ENCODE measurements at places on chromosomes 5 and 9.

DNA sequence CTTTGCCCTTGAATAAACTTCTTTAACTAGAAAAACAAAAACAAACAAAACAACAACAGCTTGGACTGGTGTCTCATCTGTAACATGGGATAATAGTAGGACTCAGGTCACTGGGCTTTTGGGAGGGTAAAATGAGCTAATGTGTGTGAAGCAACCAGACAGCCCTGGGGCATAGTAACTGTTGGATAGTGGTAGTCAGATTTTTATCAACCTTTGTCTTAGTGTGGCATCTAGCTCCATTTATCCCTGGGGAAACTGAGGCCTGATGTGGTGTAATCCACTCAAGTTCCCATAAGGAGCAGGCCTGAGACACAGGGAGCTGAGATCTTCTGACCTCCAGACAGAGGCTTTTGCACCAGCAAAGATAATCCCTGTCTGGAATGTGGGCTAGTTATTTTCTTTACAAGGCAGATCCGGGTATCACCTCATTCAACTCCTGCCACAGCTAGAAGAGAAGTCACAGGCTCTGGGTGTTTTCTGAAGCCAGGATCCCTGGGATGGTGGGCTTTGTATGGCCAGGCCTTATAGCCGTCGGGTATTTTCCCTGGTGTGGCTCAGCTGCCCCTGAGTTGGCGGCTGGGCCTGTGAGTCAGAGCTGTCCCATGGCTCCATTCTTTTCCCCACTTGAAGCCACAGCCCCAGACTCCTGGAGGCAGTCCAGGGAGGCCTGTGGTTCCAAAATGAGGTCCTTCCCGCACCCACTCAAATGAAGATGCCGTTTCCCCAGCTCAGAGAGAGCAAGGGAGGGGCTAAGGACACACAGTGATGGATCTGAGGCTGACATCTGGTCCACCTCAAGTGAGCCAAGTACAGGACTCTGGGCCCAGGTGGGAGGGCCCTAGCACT lies 26.1 kb upstream of the CSF1R start:
- no peak for DNase-seq

DNA sequence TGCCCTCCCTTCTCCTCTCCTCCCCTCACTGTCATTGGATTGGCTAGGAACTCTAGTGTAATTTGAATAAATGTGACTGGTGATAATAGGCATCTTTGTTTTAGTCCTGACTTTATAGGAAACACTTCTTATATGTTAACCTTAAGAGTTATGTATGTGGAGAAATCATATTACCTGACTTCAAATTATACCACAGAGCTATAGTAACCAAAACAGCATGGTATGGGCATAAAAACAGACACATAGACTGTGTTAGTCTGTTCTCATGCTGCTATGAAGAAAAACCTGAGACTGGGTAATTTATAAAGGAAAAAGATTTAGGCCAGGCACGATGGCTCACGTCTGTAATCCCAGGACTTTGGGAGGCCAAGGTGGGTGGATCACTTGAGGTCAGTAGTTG lies 9.4 kb downstream of the MRRF start:
- DNase-seq, result no peak

DNA sequence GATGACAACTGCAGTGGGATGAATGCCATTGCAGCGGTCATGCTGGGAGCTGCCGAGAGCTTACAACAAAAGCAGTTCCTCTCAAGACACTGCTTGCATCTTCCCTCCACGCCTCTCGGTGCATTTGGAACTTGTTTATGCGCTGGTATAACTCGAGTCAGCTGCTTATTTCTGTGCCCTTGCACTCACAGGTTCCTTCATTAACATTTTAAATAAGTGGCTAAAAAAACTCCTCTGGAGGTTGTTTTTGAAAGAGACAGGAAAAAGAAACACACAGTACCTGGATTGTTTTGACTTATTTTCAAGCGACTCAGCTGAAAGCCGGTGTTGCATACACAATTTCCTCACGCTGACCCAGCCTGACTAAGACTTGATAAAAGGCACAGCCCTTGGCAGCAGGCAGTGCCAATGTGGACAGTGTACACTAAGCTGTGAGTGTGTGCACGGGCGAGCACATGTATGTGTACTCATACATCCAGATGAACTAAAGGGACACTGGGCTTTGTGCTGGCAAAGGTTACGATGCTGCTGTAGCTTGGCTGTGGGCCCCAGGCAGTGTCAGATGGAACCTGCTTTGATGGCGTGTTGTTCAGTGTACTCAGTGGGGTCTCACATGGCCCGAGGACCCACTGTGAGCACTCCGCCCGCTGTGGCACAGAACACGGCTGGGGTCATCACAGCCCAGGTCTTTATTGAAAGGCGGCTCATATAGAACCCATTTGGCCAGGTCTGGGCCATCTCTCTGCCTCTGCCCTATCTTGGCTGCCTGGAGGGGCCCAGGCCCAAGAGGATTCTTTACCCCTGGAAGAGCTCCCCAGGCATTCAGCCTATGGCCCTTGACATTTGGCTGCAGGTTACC lies 92.3 kb downstream of the ANKRD33B start:
- DNase-seq, result no peak

DNA sequence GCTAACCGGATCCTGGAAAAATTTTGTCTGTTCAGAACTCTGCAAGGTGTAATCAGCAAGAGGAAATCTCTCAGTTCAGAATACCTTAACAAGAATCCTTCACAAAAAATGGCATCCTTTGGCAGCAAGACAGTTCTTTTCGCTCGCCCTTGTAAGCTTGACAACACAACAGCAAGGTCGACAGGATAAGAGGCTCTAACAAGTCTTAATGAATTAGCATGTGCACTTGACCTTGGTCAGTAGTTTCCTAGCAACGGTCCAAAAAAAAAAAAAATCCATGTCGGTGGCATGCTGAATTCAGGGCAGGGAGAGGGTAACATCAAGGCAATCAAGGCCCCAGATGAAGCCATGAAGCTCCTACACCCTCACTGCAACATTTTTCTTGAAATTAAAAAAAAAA lies 172.8 kb downstream of the APBA1 start:
- no peak for DNase-seq

DNA sequence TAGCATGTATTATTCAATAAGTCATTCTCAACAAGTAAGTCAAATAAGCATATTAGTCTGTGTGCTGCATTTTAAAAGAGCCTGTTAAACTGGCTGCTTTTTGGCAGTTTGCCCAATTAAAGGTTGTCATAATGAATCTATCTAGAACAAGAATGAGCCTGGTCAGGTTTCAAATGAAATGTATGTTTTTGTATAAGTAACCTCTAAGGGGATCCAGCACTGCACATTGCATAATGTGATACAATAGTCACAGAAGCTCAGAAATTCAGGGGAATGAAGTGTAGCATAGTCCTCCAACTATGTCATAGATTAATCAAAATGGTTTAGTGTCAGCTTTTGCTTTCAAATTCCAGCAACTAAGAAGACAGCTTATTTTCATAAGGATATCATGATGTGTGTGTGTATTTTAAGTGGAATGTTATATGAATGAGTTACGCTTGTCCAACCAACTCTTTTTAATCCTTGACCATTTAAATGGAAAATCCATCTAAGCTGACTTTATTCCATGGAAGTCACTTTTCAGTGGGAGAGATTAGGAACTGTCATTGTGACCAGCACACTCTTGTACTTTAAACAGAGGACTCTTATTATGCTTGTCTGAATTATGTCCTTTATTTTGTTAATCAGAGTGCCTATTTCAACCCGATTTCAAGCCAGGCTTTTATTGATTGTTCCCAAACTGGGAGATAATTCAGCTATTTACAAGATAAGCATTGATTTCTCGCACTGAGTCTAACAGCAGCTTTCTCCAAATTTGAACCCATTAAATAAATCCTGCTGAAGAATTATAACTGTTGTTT lies 283.9 kb upstream of the ADAMTSL1 start:
- DNase-seq, result no peak

GRCh38 chr5:133618141-133618540 lies 5.8 kb upstream of the FSTL4 start:
- DNase-seq, result no peak

- DNase-seq, result no peak
Measured at GRCh38 chr5:73367650-73368049, 80.9 kb downstream of the FOXD1 start.

DNA sequence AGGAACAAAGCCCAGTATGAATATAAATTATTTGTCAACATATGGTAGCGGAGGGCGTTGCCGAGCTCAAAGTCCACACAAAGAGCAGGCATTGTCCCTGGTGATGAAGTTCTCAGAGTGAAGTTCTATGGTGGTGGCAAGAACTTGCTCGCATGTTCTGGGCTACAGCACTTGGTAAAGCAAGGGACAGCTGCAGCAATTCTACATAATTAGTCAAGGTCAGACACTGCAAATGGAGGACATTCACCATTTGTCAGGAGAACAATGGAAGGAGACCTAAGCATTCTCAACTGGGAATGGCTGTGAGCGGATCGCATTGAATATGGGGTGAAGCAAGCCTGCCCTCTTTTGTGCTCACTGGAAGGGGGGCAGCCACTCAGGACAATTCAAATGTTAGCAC lies 503.8 kb upstream of the ADAMTS16 start:
- no peak for DNase-seq

DNA sequence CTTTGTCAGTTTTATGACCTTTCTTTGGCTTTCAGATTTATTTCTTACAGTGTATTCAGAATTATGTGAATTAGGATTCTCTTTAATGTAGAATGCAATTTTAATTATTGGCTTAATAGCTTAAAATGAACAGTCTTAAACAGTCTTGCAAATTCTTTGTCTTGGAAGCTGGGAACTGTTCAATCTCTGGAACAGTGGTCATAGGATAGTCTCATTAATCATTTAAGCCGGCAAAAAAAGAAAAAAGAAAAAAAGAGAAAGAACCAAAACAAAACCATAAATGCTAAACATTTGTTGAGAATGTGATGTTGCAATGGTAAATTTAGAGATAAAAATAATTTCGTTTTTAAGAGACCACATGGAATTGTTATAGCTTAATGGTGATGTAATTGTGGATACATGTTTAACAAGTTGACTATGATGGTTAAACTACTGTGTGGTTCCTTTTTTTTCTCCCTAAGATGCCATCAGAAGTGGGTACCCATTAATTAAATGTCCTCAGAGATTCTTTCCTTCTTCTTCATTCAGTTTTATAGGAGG lies 61.6 kb downstream of the NNT start:
- DNase-seq, result no peak

GRCh38 chr5:153985498-153985897 lies 53.2 kb downstream of the FAM114A2 start:
- DNase-seq, result no peak

DNA sequence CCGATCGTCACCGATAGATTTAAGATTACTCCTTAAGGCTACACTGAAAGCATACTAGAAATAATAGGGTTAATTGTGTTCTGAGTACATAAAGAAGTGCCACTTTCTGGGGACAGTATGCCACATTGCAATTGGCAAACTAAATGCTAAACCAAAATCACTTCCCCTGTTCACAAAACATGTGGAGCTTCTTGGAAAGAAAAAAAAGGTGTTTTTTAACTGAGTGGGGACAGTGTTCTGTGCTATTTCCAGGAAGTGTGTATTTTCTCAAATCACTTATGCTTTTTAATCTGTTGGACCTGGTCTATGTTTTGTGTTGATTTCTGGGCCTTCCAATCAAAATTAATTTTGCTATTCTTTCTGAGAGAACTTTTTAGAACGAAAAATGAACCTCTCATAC lies 149.3 kb upstream of the MPDZ start:
- DNase-seq, result no peak

GRCh38 chr5:32299059-32299677 lies 13.6 kb downstream of the MTMR12 start:
- DNase-seq, result no peak

GRCh38 chr5:132497488-132497997 lies 7.0 kb upstream of the IRF1 start:
- DNase-seq, result no peak

DNA sequence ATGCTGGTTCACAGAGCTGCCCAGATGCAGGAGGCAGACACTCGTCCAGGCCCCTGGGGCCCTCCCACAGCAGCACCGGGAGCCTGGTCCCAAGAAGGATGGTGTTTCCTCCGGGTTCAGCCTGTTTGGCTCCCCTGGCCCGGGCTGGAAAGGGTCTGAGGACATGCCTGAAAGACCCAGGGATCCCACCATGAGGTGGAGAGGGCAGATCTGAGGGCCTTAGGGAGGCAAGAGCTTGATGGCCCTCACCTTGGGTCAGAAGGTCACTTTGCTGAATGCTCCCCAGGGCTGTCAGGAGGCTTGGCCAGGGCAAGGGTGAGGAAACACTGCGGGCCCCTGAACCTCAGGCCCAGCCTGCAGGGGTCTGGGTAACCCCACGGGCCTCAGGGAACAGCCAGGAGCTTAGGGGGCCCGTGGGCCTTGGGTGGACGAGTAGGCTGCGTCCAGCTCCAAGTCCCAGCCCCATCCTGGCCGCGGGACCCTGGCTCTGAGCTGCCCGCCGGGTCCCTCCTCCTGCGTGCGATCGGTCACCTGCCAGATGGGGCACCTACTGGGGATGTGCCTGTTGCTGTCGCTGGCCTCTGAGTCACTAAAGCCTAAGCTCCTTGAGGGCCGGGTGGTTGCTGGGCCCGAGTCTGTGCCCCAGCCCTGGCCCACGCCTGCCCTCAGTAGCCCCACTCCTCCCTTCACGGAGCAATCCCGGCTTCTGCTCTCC lies 106.2 kb downstream of the ZNF354C start:
- DNase-seq, result no peak

DNA sequence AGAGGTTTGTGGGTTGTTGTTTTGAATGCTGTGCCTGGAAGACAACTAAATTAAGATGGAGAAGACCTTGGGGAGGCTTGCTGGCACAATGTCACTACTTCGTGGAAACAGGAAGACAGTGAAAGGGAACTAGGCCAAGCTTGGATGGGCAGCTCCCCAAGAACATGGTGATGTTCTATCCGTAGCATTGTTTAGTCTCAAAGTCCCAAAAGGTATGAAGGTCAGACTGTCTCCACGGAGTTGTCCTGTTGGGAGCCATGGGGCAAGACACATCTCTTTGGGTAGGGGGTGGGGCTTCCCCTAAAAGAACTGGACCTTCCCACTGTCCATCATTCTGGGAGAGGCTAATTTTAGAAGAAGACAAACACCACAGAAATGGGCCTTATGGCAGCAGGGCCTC lies 140.5 kb downstream of the ENTREP1 start:
- DNase-seq, result no peak

GRCh38 chr5:126469536-126470316 lies 46.5 kb downstream of the GRAMD2B start:
- DNase-seq, result no peak

- no peak for DNase-seq
Measured at GRCh38 chr9:136712690-136713544, 545 bp downstream of the DIPK1B start.

All from stimulated activated CD4-positive, alpha-beta T cell treated with anti-CD3 and anti-CD28 coated beads, Interleukin-15, amount 100 ng/mL, for 1 hour (primary cell).